ENCODE measurements at places on chromosomes 16 and 17.

- DNase-seq, result no peak
Observed at GRCh38 chr17:39921323-39921722, 2.9 kb upstream of the GSDMB start.

- DNase-seq, result peak; percentile 11
Observed at GRCh38 chr16:72467157-72467759, 295.3 kb upstream of the PMFBP1 start.

DNA sequence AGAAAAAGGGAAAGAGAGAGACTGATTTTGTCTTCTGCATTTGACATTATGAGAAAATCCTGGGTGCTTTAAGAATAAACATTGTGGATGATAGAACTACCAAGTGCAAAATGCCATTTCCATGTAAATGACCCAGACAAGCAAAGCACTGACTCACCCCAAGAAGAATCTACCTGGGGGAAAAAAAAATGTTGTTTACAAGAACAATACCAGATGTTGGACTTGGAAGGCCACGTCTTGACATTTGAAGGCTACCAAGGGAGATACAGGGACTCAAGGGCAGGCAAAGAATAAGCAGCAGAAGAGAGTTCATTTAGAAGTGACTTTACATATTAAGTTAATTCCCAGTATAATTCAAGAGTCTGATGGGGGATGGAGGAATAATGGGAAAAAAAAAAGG, 125.3 kb downstream of the TMEM114 start:
- no peak for DNase-seq

DNA sequence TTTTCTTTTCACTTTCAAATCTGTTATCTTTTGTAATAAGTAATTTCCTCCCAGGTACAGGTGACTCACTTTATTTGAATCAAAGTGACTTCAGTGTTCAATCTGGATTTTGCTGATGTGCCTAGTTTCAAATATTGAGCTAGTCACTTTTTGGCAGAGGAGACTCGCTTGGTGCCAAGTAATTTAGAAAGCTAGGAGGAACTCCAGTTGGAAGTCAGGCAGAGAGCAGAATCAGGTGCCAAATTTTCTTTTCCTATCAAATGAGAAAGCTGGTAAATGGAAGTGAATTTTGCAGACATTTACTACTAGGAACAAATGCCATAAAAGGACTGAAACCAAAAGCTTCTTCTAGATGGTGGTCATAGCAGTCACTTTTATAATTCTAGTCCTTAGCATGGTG, 656.0 kb upstream of the KIF2B start:
- DNase-seq, result no peak

DNA sequence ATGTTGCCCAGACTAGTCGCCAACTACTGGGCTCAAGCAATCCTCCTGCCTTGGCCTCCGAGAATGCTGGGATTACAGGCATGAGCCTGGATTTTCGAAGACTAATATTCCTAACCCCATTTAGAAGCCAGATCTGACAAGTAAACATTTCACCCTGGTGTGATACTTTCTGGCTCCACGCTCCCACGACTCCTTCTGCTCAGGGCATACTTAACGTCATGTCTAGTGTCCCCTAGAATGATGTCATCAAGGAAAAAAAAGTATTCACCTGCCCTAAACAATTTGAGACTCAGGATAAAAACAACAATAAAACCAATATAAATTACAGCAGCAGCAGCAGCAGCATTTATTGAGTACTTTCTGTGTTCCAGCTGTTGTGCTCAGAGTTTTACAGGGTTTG, 13.2 kb downstream of the ITGB3 start:
- DNase-seq, result no peak

- DNase-seq, result no peak
Observed at GRCh38 chr17:33862772-33863602, 392.1 kb upstream of the CCL2 start.
